ENCODE measurements at places on chromosomes 1 and 21.

DNA sequence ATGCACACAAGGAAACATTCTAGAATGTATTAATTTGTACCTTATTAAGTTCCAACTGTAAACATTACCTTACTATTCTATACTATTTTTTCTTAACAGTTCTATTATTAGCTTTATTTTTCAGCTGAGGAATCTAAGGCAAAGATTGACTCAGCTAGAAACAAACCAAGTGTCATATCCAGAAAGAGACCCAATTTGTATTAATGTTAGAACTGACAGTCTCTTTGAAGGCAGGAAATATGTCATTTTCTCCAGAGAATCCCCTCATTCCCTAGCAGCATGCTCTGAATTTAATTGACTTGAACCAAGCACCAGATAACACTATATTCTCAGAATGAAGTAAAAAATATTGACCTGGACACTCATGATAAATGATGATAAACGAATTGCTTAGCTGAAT is 81.4 kb upstream of the PLPPR5 start:
- DNase-seq = no peak

GRCh38 chr1:18950401-18951026 is 6.0 kb downstream of the IFFO2 start:
- DNase-seq = no peak

GRCh38 chr1:116737020-116737854 is 17.0 kb upstream of the CD2 start:
- DNase-seq = peak; percentile 12

DNA sequence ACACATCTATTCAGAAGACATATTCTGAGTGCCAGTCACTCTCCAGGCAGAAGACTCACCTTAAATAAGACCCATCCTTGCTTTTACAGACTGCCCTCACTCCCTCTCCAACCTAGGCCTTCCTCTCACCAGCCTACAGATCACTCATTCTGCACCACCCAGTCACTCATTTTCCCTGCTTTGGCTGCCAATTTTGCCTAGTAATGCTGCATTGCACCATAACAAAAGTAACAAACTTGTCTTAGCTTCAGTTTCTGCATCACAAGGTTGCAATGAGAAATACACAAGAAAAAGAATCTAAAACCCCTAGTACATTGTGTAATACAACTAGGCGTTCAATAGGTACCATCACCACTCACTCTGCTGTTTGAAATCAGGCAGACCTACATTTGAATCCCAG is 292.4 kb downstream of the PLPP3 start:
- DNase-seq = no peak

GRCh38 chr1:77143529-77144121 is 75.6 kb downstream of the PIGK start:
- DNase-seq = no peak

GRCh38 chr1:201006450-201006849 is 17.1 kb downstream of the KIF21B start:
- no peak for DNase-seq

- no peak for DNase-seq
These were observed 7.9 kb downstream of the FYB2 start for GRCh38 chr1:56811331-56811730.

- DNase-seq = no peak
These were observed 36.3 kb downstream of the ANKRD13C start for GRCh38 chr1:70318191-70318590.

- no peak for DNase-seq
These were observed 36.1 kb downstream of the ESRRG start for GRCh38 chr1:216686860-216687766.

DNA sequence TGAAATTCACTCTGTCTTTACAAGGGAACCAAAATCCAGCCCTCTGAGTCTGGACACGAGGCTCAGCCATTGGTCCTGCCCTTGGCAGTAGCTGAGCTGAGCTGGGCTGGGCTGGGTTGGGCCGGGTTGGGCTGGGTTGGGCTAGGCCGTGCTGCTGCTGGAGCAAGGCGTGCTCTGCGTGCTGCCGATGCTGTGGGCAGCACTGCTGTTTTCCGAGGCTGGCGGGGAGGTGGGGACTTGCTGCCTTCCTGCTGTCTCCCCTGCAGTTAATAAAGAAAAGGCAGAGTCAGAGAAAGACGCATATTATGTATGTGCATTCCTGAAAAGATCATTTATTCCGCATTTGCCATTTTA is 182.9 kb downstream of the CDC7 start:
- no peak for DNase-seq

DNA sequence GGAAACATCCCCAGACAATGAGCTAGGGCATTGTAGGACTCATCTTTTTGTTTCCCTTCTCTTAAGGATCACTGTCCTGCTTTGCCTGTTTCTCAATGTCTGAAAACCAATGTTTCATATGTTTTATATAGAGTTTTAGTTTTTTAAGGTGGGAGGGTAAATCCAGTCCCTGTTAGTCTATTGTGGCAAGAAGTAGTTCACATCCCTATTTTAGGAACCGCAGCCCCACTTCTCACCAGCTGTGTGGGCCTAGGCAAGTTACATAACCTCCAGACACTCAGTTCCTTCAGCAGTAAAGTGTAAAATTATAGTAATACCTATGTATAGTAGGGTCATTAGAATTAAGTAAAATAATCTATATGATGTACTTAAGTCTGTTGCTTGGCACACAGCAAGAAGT is 105.8 kb upstream of the WLS start:
- no peak for DNase-seq

DNA sequence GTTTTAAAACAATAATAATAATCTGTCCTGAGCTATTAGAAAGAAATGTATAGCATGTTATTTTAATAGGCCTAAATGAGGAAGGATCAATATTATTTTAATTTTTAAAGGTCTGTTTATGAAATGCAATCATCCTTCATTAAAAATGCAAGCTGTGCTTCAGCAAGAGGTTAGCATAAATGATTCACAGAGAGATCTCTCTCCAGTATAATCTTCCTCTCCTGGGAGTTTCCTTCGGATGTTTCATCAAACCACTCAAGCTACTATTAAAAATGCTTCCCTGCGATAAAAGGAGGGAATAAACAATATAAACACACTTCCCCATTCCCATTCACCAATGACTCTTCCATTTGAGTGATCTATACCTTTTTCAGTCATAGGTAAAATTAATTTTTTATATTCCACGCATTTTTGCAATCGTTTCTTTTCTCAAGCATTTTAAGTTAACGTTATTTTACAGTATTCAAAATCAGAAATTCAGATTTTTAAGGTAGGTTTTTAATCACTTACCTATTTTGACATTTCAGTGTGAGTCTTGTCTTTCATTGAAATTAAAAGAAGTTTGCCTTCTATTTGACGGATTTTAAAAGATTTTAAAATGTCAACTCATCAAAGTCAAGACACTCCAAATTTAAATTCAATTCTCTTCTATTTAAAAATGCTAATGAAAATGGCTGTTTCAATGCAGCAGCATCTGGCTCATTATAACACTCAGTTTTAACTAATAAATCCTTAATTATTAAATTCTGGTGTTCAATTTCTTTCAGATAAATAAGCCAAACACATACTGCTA is 64.3 kb downstream of the RERE start:
- DNase-seq = no peak

DNA sequence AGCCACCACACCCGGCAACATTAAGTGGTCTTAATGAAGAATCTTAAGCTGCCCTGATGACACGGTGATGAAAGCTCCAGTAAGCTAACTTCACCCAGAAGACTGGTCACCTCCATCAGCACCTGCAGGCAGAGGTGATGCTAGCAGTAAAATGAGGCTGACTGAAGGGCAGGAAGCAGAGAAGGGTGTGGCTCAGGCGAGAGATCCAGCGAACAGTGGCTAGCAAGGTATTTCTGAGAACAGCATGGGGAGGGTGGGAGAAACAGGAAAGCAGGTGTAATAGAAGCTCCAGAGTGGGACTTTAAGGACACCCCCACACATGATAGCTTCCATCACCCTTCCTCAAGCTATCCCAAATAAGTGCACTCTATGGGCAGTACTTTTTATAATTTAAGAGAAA is 15.9 kb upstream of the DISP1 start:
- no peak for DNase-seq

DNA sequence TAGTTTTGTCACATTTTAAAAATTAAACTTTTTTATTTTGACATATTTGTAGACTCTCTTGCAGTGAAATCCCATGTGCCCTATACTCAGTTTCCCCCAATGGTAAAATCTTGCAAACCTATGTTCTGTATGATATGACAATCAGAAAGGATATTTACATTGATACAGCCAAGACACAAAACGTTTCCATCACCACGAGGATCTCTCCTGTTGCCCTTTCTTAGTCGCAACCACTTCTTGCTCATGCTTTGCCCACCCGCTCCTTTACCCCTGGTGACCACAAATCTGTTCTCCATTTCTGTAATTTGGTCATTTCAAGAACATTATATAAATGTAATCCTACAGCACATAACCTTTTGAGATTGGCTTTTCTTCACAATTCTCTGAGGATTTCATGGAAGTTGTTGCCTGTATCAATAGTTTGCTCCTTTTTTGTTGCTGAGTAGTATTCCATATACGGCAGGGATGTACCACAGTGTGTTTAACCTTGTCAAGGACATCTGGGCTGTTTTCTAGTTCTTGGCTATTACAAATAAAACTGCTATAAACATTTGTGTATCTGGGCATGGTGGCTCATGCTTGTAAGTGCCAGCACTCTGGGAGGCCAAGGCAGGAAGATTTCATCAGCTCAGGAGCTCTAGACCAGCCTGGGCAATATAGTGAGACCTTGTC is 14.0 kb upstream of the BATF3 start:
- no peak for DNase-seq

DNA sequence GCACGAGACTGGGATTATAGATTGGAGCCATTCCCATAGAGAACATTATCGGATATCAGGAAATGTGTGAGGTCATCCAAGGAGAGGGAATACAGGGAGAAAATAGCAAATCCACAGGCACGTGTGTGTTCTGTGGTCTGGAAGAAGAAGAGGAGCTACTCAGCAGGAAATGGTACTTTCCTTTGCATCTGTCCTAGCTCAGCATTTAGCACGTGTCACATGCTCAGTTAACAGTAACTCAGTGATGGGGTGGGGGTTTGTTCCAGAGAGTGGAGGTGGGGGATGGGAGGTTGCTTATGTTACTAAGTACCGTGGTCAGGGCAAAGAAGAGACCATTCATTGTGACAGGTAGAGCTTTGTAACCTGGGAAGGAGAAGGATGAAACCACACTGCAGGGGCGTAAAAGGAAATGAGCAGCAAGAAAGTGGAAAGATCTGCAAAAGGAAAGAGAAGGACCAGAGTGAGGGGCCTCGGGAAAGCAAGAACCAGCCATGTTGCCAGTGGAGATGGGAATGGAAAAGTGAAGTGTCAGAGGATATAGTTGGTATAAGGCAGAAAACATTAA is 100.4 kb downstream of the ATP5PO start:
- no peak for DNase-seq

DNA sequence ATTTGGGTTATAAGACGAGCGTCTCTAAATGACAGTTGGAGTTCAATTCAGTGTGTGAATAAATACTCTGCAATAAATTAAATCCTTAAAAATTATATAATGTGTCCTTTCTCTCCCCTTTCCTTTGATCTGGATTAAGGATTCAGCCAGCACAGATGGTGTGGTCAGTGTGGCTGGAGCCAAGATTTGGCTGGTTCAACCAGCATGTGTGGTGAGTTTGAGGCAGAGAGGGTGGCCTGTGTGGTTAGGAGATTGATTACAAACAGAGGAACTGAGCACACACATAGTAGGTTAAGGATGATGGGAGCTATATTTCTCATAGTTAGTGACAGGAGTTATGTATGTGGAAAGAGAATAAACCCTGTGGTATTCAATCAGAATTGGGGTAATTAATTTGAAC is 14.2 kb upstream of the AMIGO1 start:
- no peak for DNase-seq

GRCh38 chr1:147334292-147334691 is 91.8 kb downstream of the CHD1L start:
- no peak for DNase-seq

DNA sequence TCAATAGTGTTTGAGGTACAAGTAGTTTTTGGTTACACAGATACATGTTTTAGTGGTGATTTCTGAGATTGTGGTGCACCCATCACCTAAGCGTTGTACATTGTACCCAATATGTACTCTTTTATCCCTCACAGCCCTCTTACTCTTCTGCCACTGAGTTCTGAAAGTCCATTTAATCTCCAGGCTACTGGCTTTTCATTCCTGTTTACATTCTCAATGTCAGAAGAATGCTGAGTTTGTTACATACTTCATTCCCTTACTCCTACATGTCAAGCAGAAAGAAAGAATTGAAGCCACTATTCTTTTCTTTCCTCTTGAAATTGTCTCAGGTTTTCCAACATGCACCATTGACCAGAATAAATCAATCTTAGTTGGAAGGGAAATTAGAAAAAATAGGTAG is 1565.9 kb downstream of the PLA2G4A start:
- DNase-seq = no peak

GRCh38 chr1:100730130-100730529 is 10.6 kb downstream of the VCAM1 start:
- DNase-seq = no peak

DNA sequence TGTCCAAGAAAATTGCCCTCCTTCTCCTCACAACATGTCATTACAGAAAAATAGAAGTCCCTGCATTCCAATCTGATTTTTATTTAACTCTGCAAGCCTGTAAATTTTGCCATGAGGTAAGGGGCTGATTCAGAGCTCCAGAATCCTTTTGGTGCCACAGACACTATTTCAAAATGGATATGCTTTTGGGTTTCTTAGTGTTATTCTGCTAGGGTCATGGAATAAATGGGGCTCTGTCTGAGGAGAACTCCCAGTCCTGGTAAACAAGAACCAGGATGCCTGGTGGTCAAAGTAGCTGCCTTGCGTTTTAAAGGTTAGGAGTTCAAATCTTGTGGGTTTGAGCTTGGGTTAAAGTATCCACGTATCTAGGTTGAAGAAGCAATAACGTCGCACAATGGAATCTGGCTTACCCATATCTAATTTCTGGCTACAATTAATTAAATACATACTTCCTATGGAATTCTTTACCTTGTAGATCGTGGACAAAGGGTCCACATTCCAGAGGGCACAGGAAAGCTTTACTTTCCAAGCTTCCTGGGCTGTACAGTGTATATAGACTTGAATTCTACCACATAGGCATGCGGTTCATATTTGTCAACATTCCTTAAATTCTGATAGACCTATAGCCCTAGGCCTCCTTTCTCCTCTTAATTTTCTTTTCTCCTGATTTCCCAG is 98.0 kb upstream of the CDC42BPA start:
- no peak for DNase-seq

GRCh38 chr21:37538971-37539590 is 172.5 kb downstream of the DYRK1A start:
- no peak for DNase-seq

DNA sequence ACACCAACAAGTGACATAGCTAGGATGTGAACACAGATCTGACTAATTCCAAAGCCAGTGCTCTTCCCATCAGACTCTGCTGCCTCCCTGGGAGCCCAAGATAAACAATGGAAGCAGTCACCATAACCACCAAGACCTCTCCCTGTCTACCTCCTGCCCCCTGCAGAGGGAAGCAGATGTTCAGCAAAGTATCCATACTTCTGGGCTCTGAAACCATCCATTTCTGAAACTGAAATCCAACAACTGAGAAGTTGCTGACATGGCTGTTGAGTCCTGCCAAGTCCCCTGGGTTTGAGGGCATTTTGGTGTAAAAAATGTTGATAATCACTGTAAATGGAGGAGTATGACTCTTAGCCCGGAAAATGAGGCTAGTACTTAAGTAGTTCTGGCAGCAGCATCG is 102.1 kb downstream of the TYW3 start:
- no peak for DNase-seq
